ENCODE measurements at places on chromosomes 12 and 14.

GRCh38 chr14:30621354-30621939, 672 bp upstream of the SCFD1 start:
- H3K4me1 ChIP-seq: peaks cover 18% of the 10 kb centered on the region
- H3K27ac ChIP-seq: peak overlapping the region; percentile 97
- H3K36me3 ChIP-seq: peaks cover 10% of the 10 kb centered on the region
- H3K27me3 ChIP-seq: no peaks in the 10 kb centered on the region
- DNase-seq: no peak
- H3K4me3 ChIP-seq: peak overlapping the region; percentile 93

GRCh38 chr12:18071336-18071735, 18.7 kb downstream of the RERGL start:
- H3K36me3 ChIP-seq: no peaks in the 10 kb centered on the region
- no peaks in the 10 kb centered on the region for H3K4me1 ChIP-seq
- DNase-seq: no peak

GRCh38 chr14:50961605-50962221, 17.4 kb upstream of the PYGL start:
- no peak for DNase-seq
- H3K36me3 ChIP-seq: no peaks in the 10 kb centered on the region
- H3K4me1 ChIP-seq: no peaks in the 10 kb centered on the region
- peaks cover 34% of the 10 kb centered on the region for H3K27me3 ChIP-seq

DNA sequence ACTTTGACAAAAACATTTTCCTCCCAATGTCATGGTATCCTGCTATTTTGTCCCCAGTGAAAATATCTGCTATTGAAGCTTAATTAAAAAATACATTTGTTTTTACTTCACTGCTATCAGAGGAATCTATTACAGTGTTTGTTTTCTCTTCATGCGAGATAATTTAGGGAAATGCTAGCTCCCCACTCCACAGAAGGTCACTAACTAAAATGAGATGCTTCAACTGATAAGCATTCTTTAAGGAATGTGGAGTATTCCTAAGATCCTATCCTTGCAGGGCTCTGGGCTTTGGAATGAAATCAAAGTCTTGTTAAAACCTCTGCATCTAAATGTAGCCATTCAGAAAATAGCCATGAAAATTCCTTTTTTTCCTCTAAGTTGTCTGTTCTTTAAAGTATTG, 39.5 kb downstream of the PAX9 start:
- no peak overlapping the region for H3K27ac ChIP-seq
- H3K4me3 ChIP-seq: no peak overlapping the region
- H3K27me3 ChIP-seq: no peaks in the 10 kb centered on the region
- H3K4me1 ChIP-seq: no peaks in the 10 kb centered on the region

DNA sequence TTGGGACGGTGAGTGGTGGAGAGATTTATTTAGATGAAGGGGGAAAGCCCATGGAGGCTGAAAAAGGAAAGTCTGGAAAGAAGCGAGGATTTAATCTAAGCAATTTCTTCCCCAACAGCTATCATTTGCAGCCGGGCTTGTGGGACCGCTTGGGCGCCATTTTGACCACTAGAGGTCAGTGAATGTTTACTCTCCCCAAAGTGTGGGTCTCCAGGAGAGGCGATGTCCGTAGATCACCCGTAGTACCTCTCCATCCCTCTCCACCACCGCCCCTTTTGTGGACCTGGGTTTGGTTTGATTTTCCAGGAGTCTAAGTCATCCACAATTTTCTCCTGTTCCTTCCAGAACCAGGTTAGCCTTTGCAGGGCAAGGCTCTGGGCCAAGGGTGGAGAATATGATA, 91.2 kb upstream of the PARP11 start:
- H3K4me3 ChIP-seq: no peak overlapping the region
- peaks cover 2% of the 10 kb centered on the region for H3K36me3 ChIP-seq
- H3K27ac ChIP-seq: no peak overlapping the region
- peaks cover 6% of the 10 kb centered on the region for H3K4me1 ChIP-seq

DNA sequence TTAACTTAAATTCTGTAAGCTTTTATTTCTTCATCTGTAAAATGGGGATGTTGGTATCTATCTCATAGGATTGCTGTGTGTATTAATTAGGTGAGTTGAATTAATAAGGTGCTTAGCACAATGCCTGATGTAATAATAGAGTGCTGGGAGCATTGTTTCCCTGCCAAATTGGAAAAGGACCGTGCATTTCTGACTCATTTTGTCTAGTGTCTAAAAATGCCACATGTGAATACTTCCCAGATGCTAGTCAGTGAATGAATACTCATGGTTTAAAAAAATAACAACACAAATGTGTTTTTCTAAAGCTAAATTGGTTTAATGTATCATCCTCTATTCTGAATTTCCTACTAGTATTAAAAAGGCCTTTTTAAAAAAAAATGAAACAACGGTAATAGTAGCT, 45.4 kb upstream of the NEDD1 start:
- H3K4me1 ChIP-seq: no peaks in the 10 kb centered on the region
- no peak overlapping the region for H3K27ac ChIP-seq
- peaks cover 62% of the 10 kb centered on the region for H3K27me3 ChIP-seq
- H3K4me3 ChIP-seq: no peak overlapping the region
- DNase-seq: no peak
- H3K36me3 ChIP-seq: no peaks in the 10 kb centered on the region

DNA sequence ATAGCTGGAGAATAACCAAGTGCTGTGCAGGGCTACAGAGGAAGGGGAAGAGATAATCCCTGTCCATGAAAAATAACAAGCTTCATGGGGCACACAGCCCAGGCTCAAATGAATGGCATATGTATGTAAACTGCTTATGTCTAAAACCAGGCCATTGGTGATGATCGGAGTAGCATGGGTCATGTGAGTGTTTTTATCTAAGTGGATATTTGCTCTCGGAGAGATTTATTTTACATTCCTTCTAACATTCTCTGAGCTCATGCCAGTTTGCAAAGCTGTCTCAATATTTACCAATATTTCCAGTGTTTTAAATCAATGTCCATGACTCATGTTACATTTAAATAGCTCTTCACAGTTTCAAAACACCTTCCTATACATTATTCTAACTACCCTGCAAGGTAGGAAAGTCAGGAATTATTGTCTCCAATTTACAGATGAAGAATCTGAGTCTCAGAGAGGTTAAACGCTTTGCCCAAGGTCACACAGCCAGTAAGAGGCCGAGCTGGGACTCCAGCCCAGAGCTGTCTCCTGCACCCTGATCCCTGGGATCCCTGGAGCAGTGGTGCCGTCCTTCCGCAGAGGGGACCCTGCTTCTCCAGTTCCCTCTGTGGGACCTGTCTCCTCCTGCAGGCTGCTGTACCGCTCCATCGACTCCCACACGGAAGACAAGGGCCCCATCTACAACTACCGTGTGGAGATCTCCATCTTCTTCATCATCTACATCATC, 186.7 kb upstream of the FKBP4 start:
- H3K27ac ChIP-seq: no peak overlapping the region
- no peak overlapping the region for H3K4me3 ChIP-seq
- H3K4me1 ChIP-seq: no peaks in the 10 kb centered on the region
- H3K36me3 ChIP-seq: no peaks in the 10 kb centered on the region
- DNase-seq: no peak

DNA sequence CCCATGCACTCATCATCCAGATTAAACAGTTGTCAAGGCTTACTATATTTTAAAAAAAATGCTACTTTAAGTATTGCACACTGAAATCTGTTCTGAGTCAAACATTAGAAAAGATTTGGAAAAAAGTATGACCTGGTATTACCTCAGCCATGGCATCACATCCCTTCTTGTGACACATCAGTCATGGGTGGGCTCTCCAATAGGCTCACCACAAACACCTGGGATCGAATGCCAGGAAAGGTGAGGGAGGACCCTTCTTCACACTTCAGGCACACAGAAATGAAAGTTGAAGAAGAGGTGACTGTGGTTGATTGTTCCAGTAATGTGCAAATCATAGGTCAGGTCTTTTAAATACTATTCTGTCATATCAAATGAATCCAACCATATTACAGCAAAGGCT, 36.6 kb upstream of the GZMB start:
- no peak overlapping the region for H3K27ac ChIP-seq
- H3K4me3 ChIP-seq: no peak overlapping the region
- H3K4me1 ChIP-seq: peaks cover 69% of the 10 kb centered on the region
- H3K27me3 ChIP-seq: no peaks in the 10 kb centered on the region
- no peak for DNase-seq

All from central memory CD8-positive, alpha-beta T cell (primary cell).